Occipital lobe (tissue), 3 donors: ENCODE measurements at places on chromosomes 16 and 17. TPM values are rescaled to one million over a fixed set of nuclear protein-coding genes. Genes with fewer than 3 reads are reported as not detected.

The TM4SF5 gene
- total RNA-seq: not detected

The AKTIP gene
- 67.2 TPM for total RNA-seq

The CHTF8 gene
- 37.7 TPM for total RNA-seq

The NECAB2 gene
- total RNA-seq: 1.9 TPM

The SSTR5 gene
- 0.16 TPM for total RNA-seq

The DHRS11 gene
- 4.8 TPM for total RNA-seq

The PRSS21 gene
- not detected for total RNA-seq

The SCGB1C2 gene
- not detected for total RNA-seq

The ACAP1 gene
- total RNA-seq: not detected

The SEPTIN1 gene
- total RNA-seq: under 0.01 TPM

The CACNA1H gene
- 15.4 TPM for total RNA-seq

The RBFOX1 gene
- 78.0 TPM for total RNA-seq

The ARHGDIG gene
- total RNA-seq: 35.9 TPM

The ARSG gene
- total RNA-seq: 4.4 TPM

The CCL23 gene
- total RNA-seq: not detected

The CYB561 gene
- 21.7 TPM for total RNA-seq

The ABCC12 gene
- total RNA-seq: 1.2 TPM

The CDH15 gene
- total RNA-seq: 0.16 TPM

The NPIPA7 gene
- 1.6 TPM for total RNA-seq

The SLC6A4 gene
- 2.2 TPM for total RNA-seq

The SULT1A2 gene
- total RNA-seq: not detected

The OTOP2 gene
- total RNA-seq: not detected

The RAI1 gene
- total RNA-seq: 14.3 TPM

The ALOX15 gene
- total RNA-seq: not detected

The RND2 gene
- total RNA-seq: 3.6 TPM

The KRTAP9-4 gene
- not detected for total RNA-seq

The CTRB1 gene
- total RNA-seq: not detected
